ENCODE measurements at places on chromosomes 5 and 9. TPM values are rescaled to one million over a fixed set of nuclear protein-coding genes. Genes with fewer than 3 reads are reported as not detected.

- no peaks in the 10 kb centered on the region for H3K36me3 ChIP-seq
- no peaks in the 10 kb centered on the region for H3K27me3 ChIP-seq
- peak; percentile 65 for DNase-seq
- peak overlapping the region; percentile 57 for H3K27ac ChIP-seq
- peaks cover 20% of the 10 kb centered on the region for H3K4me1 ChIP-seq
These were observed 127.7 kb upstream of the PIK3R1 start for GRCh38 chr5:68087866-68088265.

- no peaks in the 10 kb centered on the region for H3K4me1 ChIP-seq
- no peak overlapping the region for H3K27ac ChIP-seq
- no peak overlapping the region for H3K4me3 ChIP-seq
- no peak for DNase-seq
- no peaks in the 10 kb centered on the region for H3K36me3 ChIP-seq
These were observed 361.7 kb downstream of the TAF11L14 start for GRCh38 chr5:17995997-17996396.

- no peaks in the 10 kb centered on the region for H3K4me1 ChIP-seq
- DNase-seq = no peak
- no peak overlapping the region for H3K27ac ChIP-seq
- H3K27me3 ChIP-seq = no peaks in the 10 kb centered on the region
- H3K4me3 ChIP-seq = no peak overlapping the region
These were observed 186.7 kb downstream of the SYK start for GRCh38 chr9:90988318-90988717.

- H3K27ac ChIP-seq = no peak overlapping the region
- no peaks in the 10 kb centered on the region for H3K27me3 ChIP-seq
- DNase-seq = no peak
- H3K36me3 ChIP-seq = no peaks in the 10 kb centered on the region
- H3K4me1 ChIP-seq = no peaks in the 10 kb centered on the region
These were observed 46.6 kb upstream of the ZNF169 start for GRCh38 chr9:94212531-94212930.

DNA sequence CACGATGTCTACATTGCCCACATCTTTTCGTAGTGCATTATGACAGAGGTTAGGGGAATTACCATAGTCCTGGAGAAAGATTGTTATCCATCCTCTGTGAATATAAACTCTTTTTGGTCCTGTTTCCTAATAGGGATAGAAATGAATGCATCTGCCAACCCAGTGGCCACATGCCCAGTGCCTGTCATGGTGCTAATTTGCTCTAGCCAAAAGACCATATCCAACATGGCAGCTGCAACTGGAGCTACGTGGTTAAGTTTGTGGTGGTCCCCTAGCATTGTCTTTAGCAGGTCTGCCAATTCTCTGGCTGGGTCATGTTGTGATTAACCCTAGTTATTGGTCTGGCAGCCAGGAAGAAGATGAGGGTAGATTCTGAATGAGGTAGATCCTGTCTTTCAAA lies 87.5 kb downstream of the FGF18 start:
- no peak overlapping the region for H3K27ac ChIP-seq
- no peak overlapping the region for H3K4me3 ChIP-seq
- H3K27me3 ChIP-seq = no peaks in the 10 kb centered on the region
- no peak for DNase-seq

GRCh38 chr5:1111241-1111726 lies 579 bp downstream of the SLC12A7 start:
- no peaks in the 10 kb centered on the region for H3K27me3 ChIP-seq
- H3K4me1 ChIP-seq = peaks cover 35% of the 10 kb centered on the region
- peak overlapping the region; percentile 77 for H3K27ac ChIP-seq
- peak overlapping the region; percentile 85 for H3K4me3 ChIP-seq
- no peaks in the 10 kb centered on the region for H3K36me3 ChIP-seq

GRCh38 chr5:87916320-87916719 lies 352.3 kb downstream of the TMEM161B start:
- no peaks in the 10 kb centered on the region for H3K27me3 ChIP-seq
- no peak overlapping the region for H3K27ac ChIP-seq
- no peaks in the 10 kb centered on the region for H3K36me3 ChIP-seq

DNA sequence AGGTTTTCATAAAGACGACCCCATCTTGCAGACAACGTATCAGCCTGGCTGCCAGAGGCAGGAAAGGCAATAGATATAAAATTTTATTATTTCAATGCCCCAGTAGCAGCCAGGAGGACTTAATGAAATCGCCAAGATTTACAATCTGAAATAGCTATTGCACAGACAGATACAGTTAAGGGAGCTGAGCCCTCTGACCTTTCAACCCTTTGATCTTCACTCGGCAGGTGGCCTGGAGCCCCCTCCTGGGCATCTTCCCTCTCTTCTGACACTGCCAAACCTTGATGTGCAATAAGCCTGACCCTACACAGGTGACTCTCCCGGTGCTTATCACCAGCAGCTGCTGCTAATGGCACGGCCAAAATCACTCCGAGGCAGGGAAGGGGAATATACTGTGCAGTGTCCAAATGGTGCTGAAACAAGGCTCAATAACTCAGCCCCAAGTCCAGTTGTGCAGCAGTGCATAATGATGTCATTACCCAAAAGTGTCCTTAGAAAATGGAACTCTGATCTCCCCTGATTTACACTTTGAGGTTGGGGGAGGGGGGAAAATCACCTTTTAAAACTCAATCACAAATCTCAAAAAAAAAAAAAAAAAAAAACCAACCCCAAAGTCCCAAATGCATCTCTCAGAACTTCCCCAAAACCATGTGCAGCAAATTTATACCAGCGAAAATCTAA lies 242.0 kb downstream of the CRB2 start:
- H3K36me3 ChIP-seq = no peaks in the 10 kb centered on the region
- no peak overlapping the region for H3K4me3 ChIP-seq
- no peaks in the 10 kb centered on the region for H3K4me1 ChIP-seq
- no peaks in the 10 kb centered on the region for H3K27me3 ChIP-seq
- DNase-seq = no peak

GRCh38 chr5:54259090-54259489 lies 51.3 kb downstream of the ARL15 start:
- no peak overlapping the region for H3K4me3 ChIP-seq
- no peaks in the 10 kb centered on the region for H3K36me3 ChIP-seq
- no peak for DNase-seq
- no peaks in the 10 kb centered on the region for H3K27me3 ChIP-seq
- H3K4me1 ChIP-seq = peaks cover 23% of the 10 kb centered on the region

DNA sequence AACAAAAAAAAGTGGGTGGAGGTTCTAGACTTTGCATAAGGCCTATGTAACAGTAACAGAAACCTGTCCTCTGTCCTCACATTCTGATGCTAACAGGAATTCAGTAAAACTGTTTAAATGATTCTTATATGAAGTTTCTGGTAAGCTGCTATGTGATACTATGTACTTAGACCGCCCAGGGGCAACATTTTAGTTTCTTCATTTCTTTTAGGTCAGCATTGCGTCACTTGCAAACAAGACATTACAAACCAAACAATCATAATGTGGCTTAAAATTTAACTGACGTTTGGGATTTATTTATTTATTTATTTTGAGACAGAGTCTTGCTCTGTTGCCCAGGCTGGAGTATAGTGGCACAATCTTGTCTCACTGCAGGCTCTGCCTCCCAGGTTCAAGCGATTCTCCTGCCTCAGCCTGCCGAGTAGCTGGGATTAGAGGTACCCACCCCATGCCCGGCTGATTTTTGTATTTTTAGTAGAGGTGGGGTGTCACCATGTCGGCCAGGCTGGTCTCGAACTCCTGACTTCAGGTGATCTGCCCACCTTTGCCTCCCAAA lies 44.3 kb downstream of the TENT4A start:
- no peak overlapping the region for H3K27ac ChIP-seq
- H3K4me1 ChIP-seq = no peaks in the 10 kb centered on the region
- H3K27me3 ChIP-seq = no peaks in the 10 kb centered on the region
- H3K4me3 ChIP-seq = no peak overlapping the region

GRCh38 chr9:113533335-113534225 lies 70.1 kb downstream of the RGS3 start:
- H3K36me3 ChIP-seq = no peaks in the 10 kb centered on the region
- DNase-seq = no peak

DNA sequence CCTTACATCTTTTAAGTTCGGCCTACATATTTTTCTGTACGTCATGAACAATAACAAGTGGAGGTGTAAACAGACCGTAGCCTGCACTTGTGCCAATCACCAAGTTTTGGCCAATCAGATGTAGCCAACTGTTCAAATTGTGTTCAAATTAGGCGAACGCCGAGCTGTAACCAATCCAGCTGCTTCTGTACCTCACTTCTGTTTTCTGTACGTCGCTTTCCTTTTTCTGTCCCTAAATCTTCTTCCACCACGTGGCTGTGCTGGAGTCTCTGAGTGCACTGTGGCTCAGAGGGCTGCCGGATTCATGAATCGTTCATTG lies 26.4 kb downstream of the TRIM14 start:
- DNase-seq = no peak
- H3K27me3 ChIP-seq = no peaks in the 10 kb centered on the region
- H3K4me1 ChIP-seq = no peaks in the 10 kb centered on the region

- H3K27ac ChIP-seq = no peak overlapping the region
- H3K27me3 ChIP-seq = no peaks in the 10 kb centered on the region
- no peak overlapping the region for H3K4me3 ChIP-seq
- no peaks in the 10 kb centered on the region for H3K4me1 ChIP-seq
These were observed 70.3 kb downstream of the CDH18 start for GRCh38 chr5:19917588-19918122.

DNA sequence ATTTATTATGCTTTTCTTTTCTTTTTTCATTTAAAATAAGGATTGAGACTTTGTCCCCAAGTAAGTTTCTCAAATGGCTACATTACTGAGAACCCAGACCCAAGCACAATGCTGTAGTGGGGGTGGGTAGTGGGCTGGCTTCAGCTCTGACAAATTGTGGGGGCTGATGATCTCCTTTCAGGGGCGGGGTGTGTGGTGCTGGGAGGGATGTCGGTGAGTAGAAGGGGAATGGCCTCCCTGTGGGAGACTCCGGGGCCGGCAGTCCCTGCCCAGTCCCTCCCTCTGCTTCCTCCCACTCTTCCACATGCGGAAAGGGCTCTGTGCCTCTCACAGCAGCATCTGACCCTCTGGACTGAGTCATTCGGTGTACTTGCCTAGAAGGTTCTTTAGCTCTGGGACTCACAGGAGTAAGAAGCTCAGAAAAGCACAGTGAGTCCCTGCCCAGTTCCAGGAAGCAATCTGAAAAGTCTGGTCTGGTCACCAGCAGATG lies 14.3 kb downstream of the CD180 start:
- peak; percentile 78 for DNase-seq
- peaks cover 8% of the 10 kb centered on the region for H3K4me1 ChIP-seq
- H3K36me3 ChIP-seq = no peaks in the 10 kb centered on the region
- H3K27me3 ChIP-seq = no peaks in the 10 kb centered on the region
- H3K4me3 ChIP-seq = no peak overlapping the region

CCDC180 gene
- total RNA-seq = 52.3 TPM

CKMT2 gene
- total RNA-seq = 27.6 TPM

SPATA31D4 gene
- total RNA-seq = 2.7 TPM

DOLPP1 gene
- 14.0 TPM for total RNA-seq

CDC14B gene
- total RNA-seq = 33.1 TPM

GCNT1 gene
- 2.1 TPM for total RNA-seq
